CD8-positive, alpha-beta memory T cell (primary cell): ENCODE measurements at places on chromosomes 12 and 14.

DNA sequence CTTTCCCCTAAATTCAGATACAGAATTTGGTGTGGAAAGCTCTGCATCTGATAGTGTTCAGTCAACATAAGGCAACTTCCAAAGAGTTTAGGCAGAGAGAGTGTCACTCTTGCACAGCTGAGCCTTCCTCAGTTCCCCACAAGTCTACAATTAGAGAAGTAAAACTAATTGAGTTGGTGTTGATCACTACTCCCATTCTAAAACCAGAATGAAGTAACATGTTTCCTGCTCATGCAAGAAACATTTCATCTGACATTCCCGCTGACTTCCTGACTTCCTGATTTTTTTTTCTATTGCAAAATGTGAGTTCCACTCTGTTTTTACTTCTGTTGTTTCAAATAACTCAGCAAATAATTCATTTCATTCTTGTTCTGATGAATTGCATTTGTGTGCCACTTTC lies 271.0 kb downstream of the ALG10B start:
- no peak for DNase-seq

- DNase-seq = no peak
Observed at GRCh38 chr14:51732494-51733112, 80.9 kb downstream of the FRMD6 start.

DNA sequence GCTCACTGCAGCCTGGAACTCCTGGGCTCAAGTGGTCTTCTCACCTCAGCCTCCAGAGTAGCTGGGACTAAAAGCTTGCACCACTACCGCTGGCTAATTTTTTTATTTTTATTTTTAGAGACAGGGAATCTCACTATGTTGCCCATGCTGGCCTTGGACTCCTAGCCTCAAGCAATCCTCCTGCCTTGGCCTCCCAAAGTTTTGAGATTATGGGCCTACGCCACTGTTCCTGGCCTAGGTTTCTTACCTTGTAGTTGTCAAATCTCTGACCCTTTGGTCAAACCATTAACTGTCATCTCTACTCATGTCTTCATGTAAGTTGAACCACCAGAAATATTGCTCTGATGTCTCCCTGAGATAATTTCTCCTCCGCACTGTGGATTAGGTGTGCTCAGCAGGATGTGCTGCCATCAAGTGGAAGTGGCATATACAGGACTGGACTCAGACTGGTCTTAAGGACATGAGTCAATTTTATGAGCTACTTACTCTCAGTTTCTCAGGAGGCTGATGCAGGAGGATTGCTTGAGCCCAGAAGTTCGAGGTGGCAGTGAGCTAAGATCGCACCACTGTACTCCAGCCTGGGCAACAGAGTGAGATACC lies 28.5 kb downstream of the ACTR6 start:
- no peak for DNase-seq

- DNase-seq = no peak
Observed at GRCh38 chr12:115528466-115528865, 749.0 kb downstream of the MED13L start.

- DNase-seq = no peak
Observed at GRCh38 chr14:58770491-58770982, 132.8 kb downstream of the DACT1 start.

GRCh38 chr12:13602172-13602571 lies 379.2 kb downstream of the GRIN2B start:
- no peak for DNase-seq

GRCh38 chr14:75446447-75446846 lies 18.6 kb downstream of the JDP2 start:
- no peak for DNase-seq

GRCh38 chr14:22213120-22213519 lies 375.9 kb downstream of the DAD1 start:
- no peak for DNase-seq

DNA sequence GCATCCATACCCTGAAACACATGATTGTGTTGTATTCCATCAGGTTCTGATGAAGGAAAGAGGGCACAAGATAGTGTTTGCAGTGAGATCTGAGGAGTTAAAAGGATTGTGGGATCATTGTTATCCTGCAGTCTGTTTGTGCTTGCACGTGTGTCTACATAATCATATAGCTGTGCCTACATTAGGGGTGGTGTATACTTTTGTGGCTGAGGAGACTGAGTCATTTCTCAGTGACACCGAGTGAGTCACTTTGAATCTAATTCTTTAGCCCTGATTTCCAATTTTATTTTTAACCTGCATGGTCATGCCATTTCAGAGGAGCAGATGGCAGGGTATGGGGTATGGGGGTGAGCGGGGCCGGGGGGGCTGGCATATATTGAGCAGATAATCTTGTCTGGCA lies 133.2 kb downstream of the ANO4 start:
- DNase-seq = no peak
